ENCODE measurements at places on chromosomes 2 and 18.

DNA sequence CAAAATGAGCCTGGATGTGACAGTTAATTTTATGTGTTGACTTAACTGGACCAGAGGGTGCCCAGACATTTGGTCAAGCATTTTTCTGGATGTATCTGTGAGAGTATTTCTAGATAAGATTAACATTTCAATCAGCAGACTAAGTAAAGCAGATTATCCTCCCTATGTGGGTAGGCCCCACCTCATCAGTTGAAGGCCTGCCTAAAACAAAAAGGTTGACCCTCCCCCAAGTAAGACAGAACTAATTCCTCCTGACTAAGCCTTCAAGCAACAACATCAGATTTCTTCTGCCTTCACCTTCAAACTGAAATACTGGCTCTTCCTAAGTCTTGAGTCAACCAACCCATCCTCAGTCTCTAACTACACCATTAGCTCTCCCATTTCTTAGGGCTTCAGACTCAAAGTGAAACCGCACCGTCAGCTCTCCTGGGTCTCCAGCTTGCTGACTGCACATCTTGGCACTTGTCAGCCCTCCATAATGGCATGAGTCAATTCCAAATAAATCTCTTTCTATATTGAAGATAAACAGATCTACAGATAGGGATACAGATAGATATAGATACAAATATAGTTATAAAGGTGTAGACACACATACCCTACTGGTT is 47.9 kb downstream of the MEMO1 start:
- DNase-seq = no peak

- no peak for DNase-seq
These were observed 166.7 kb upstream of the ZNF521 start for GRCh38 chr18:25518716-25519053.

DNA sequence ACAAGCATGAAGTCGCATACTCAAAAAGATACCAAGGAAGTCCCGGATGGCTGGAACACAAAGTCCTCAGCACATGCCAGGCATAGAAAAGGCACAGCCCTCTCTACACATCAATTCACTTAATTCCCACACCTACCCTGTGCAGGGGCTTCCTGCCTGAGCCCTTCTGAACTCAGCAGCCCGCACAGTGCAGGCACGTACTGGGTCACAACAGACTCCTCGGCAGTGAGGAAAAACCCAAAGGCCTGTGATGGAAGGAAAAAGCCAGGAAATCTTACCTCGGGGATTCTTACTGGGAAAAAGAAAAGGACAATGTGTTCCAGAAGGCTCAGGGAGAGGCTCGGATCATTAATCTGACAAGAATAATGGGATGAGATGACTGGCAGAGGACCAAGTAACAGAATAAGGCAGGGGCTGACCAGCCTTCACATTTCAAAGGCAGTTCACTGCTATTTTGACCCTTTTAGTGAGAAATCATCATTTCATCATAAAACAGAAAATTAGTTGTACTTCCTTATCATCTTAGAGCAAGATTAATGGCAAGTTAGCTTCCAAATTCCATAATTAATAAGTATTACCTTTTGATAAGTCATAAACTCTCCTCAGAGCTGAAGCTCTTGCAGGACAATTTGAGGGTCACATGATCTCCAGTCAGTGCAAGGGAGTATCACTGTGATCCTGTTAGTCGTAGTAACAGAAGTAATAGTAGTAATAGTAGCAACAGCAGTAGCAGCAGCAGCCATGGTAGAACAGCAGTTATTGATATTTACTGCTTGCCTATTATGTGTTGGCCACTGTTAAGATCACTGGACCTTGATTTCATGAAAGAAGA is 87.4 kb downstream of the STK39 start:
- DNase-seq = no peak

DNA sequence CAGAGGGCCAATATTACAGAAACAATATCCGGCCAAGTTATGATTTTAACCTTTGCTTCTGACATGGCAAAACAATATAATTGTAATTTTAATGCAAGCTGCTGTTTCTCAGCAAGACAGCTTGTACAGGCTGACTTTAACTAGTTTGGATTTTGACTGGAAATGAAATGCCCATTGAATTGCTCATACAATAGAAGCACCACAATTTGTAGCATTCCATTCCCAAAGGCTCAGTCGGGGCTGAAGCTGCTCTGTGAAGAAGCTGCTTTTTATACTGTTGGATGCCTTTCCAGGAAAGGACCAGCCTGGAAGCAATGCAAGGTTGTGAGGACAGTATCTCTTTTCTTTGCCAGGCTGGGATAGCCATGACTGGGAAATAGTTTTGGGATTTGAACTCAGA is 677.0 kb upstream of the FANCL start:
- no peak for DNase-seq

DNA sequence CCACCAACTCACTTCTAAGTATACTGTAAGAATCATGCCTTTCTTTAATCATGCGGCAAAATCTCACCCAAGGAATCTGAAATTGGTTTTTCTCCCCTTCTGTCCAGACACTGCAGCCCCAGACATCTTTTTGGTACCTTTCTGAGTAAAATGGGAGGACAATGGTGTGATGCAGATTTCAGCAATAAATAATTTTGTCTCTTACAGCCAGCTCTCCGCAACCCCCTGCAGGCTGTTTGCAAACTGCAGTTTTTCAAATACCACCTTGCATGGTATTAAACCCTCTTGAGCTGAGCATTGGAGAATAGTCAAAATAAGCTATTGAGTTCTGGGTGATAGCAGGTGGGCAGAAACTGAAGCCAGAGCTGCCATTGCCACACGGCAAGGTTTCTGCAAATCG is 32.2 kb downstream of the GPR39 start:
- DNase-seq = no peak

DNA sequence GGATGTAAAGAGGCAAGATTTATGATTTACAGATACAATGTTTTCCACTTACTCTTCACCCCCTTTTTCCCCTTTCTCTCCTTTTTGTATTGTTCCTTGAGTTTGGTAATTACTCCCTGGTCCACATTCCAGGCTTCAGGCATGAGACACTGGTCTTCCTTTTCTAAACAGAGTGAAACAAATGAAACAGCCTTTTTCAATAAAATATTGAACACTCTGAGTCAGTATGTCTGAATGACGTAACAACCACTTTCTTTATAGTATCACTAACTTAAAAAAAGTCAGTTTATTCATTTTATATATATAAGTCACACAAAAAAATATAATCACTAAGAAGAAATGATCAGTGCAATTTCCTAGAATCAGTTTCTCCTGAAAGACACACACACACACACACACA is 79.7 kb downstream of the STRN start:
- DNase-seq = no peak

DNA sequence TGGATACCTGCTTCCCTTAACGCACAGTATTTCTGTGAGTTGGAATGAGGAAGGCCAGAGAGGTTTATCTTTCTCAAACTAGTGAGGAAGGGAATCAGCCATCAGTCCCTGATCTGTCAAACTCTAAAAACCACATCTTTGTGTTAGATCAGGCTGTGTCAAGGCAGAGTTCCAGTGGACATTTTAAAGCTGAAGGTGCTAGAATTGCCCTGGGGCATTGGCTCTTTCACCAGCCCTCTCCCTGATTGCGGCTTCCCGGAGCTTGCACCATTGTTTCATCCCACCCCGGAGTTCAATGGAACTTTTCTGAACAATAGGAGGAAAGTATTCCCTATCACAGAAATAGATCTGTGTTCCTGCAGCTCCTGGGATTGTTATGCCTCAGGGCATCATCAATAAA is 110.2 kb downstream of the RNF144A start:
- no peak for DNase-seq

GRCh38 chr2:8511868-8512612 is 169.8 kb upstream of the ID2 start:
- DNase-seq = no peak

GRCh38 chr2:17610521-17610920 is 70.0 kb downstream of the VSNL1 start:
- no peak for DNase-seq

- DNase-seq = no peak
These were observed 50.7 kb upstream of the PAIP2B start for GRCh38 chr2:71277536-71278103.

- no peak for DNase-seq
These were observed 250.4 kb upstream of the STON1 start for GRCh38 chr2:48279344-48280090.

DNA sequence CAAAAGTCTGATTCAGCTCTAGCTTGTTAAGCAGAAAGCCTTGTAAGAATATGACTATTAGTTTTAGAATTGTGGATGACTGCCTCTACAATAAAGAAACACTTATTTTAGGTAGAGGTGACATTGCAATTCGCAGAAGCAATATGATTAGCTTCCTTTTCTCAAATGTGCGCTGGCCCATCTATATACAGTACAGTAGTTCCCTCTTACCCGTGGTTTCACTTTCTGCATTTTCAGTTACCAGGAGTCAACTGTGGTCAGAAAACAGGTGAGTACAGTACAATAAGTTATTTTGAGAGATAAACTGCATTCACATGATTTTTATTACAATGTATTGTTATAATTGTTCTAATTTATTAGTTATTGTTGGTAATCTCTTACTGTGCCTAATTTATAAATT is 405.1 kb downstream of the GPD2 start:
- no peak for DNase-seq

GRCh38 chr18:76486574-76486973 is 8.5 kb downstream of the ZNF516 start:
- no peak for DNase-seq

DNA sequence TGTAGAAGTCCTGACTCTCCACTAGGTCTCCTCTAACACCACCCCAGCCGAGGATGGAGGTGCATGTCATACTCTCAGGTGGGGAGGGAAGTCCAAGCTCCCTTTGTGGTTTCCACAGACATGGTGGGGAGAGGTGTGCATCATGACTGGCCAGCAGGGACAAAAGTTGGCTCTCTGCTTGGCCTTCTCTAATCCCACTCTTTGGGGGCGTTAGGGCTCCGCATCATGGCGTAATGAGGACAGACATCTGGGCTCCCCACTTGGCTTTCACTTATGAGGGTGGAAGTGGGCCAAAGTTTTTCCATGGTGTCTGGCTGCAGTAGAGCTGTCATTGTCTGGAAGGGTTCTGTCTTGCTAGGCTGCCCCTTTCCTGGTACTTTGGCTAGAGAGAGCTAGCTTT is 80.7 kb upstream of the DAPL1 start:
- no peak for DNase-seq

DNA sequence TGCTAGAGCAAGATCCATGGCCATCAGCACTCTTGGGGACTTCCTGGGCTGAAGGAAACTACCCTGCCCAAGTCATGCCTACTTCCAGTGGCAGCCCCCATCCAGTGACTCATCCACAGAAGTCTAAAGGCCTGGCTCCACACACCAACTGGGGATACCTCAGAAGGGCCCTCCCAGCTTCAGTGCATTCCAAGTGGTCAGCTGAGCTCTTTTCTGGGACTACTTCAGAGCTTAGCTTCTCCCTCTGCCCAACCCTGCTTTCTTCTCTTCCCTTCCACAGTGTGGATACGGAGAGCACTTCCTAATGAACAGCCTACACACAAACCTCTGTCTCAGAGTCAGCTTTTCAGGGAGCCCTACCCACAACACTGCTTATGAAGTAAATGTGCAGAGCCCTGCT is 66.5 kb downstream of the CLHC1 start:
- no peak for DNase-seq

DNA sequence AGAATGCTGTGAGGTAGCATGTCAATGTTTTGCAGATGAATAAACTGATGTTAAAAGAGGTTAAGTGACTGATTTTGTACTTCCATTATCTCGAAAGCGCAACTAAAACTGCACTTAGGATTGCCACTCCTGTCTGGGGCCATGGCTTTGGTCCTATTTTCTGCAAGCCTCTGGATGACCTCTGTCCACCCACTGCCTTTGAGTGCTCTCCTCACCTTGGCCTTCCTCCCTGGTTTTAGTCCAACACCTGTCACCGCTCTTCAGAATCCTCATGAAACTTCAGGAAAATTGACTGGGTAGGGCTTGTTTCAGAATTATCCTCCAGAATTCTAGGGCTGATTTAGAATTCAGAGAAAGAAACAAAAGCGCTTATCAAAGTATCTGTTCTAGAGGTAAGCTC is 51.1 kb upstream of the HNMT start:
- no peak for DNase-seq

- DNase-seq = no peak
These were observed 28.9 kb upstream of the GAREM2 start for GRCh38 chr2:26144031-26144430.

DNA sequence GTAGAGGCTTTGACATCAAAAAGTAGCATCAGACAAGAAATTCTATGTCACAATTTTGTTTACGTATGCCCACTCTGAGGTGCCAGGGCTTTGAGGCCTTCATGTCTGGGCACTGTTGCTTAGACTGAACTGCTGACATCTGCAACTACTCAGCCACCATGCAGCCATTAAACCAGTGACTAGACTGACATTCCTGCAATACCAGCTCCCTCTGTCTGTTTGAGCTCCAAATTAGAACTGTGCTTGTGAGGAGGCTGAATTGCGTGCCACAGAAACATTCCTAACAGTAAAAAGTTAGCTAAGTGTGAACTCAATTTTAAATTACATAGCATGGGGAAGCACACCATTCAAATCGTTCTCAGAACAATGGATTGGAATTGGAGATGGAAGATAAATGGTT is 163.2 kb downstream of the INSIG2 start:
- DNase-seq = no peak

- no peak for DNase-seq
These were observed 113.4 kb downstream of the COPS8 start for GRCh38 chr2:237199082-237199481.

DNA sequence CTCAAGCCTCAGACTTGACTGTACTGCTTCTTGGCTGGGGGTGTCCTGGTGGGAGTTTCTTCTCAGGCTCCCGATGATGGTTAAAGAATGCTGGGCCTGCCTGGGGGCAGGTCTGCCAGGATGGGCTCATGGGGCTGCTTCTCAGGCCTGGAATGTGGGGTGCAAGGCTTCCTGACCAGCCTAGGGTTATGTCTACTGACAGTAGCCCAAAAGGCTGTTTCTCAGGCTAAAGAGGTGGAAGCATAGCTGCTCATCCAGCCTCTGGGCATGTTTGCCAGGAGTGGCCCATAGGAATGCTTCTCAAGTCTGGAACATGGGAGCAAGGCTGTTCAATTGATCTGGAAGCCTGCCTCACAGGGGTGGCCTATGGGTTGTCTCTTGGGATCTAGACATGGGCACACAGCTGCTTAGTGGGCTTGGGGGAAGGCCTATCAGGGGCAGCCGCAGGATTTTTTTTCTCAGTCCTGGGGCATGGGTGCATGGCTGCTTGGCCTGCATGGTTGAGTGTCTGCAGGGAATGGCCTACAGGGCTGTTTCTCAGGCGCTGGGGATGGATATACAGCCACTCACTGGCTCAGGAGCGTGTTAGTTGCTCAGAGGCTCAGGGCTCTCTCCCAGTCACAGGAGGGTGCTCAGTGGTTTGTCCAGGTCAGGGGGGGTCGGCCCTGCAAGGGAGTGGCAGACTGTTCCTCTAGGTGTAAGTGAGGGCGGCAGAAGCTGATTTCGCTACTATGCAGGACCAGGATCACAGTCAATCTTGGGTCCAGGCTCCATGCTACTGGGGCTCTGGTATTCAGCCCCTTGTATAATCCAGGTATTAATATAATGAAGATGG is 617.3 kb upstream of the REG3G start:
- no peak for DNase-seq

- no peak for DNase-seq
These were observed 111.3 kb downstream of the LNPK start for GRCh38 chr2:175890636-175891242.

All from SK-N-MC (cell line).